ENCODE measurements at places on chromosomes 2 and 18.

DNA sequence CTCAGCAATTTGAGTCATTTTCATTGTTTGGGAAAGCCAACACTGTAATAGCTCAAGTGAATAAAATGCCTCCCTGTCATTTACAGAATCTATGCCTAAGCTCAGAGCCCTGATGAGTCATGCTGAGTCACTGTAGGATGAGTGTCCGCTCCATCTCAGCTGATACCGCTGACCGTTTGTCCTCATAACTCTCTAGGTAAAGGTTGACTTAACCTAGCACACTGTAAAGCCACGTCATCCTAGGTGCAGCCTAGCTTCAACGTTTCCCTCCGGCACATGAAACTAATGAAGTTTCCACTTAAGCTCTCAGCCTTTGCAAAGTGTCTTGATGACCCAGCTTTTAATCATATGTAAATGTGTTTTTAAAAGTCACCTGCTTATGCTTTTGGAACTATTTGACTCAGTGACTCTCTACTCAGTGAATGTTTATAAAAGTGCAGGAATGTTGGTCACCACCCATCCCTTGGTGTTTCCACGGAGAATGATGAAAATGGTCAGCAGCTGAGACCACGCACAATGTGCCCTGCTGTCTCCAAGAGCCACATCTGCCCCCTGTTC lies 154.0 kb downstream of the PMAIP1 start:
- no peak for DNase-seq

- no peak for DNase-seq
These were observed 94.3 kb downstream of the NFATC1 start for GRCh38 chr18:79489899-79490625.

GRCh38 chr2:23681356-23682140 lies 245.4 kb downstream of the ATAD2B start:
- no peak for DNase-seq

DNA sequence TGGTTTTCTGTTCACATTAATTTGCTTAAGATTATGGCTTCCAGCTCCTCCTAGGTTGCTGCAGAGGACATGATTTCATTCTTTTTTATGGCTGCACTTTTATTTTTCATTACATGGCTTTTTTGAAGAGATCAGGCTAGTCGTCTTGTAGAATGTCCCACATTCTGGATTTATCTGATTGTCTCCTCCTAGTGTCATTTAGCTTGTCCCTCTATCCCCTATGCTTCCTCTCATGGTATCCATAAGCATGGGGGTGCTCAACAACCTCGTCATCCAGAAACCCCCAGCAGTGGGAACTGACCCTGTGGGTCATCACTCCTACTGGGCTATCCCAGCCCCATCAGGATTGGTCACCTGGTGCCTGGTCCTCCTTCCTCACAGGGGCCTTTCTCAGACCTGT lies 49.6 kb downstream of the SERTAD2 start:
- no peak for DNase-seq

GRCh38 chr18:55868909-55869308 lies 280.9 kb upstream of the TCF4 start:
- no peak for DNase-seq

DNA sequence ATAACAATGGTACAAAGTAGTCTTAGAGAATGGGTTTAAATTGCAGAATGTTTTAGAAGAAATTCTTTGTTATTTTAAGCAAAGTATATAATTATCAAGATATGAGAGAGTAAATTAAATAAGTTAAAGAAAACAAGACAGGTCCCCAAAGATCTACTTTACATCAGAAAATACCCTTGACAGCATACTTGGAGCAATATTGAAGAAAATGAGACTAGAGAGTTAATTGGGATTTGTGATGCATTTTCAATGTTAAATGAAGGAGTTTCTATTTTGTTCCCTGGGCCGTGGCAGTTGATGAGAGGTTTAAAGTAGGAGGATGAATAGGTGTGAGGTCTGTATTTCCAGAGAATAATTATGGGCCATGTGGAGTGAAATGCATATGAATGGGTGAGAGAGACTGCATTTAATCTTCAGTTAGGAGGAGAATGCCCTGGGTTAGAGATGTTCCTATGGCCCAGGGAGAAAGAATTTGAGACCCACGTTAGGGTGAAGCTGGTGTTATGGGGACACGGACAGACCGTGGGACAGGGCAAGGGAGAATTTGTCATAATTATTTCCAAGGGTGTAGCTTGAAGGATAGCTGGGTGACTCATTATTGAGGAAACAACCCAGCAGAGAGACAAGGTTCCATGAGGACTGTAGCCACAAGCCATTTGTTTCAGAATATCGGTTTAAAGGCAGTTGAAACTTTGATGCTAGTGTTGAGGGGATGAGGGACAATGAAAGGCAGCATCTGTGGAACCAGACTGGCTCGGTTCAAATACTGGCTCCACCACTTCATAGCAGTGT lies 22.7 kb downstream of the MGAT5 start:
- no peak for DNase-seq

- DNase-seq: peak; percentile 80
These were observed 45.2 kb upstream of the NFU1 start for GRCh38 chr2:69482471-69482870.

DNA sequence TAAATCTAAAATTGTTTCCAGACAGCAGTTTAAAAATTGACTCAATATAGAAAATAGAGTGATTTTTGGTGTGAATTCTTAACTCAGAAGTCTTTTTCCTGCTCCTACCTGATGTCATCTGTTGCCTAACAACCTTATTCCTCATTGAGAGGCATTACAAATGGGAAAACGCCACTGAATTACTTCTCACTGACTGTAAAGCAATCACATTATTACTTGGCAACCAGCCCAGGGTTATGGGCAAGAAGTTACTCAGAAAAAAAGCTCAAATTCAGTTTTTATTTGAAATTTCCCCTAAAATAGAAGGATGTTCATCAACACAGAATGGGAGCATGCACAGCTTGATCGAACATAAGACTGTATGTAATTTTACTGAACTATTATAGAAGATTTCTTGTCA lies 201.8 kb upstream of the GULP1 start:
- no peak for DNase-seq

DNA sequence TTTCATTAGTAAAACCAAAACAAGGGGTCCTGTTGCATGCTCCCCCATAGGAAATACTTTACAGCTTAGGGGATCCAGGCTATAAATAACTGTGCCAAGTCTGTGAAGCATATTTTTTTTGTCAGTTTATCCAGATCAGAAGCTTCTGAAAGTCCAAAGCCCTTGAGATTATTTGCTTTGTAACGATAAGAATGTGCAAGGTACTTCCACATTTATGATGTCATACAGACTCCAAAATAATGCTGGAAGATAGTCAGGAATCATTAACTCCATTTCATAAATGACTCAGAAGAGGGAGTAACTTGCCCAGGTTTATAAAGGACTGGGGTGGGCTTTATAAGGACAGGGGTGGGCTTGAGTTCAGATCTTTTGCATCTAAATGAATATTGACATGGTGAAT lies 29.3 kb downstream of the RDH14 start:
- no peak for DNase-seq

- no peak for DNase-seq
These were observed 52.1 kb downstream of the VIL1 start for GRCh38 chr2:218471036-218471435.

GRCh38 chr2:54572636-54573536 lies 116.8 kb downstream of the SPTBN1 start:
- no peak for DNase-seq

- DNase-seq: peak; percentile 7
These were observed 4.2 kb upstream of the POU3F3 start for GRCh38 chr2:104849618-104850141.

DNA sequence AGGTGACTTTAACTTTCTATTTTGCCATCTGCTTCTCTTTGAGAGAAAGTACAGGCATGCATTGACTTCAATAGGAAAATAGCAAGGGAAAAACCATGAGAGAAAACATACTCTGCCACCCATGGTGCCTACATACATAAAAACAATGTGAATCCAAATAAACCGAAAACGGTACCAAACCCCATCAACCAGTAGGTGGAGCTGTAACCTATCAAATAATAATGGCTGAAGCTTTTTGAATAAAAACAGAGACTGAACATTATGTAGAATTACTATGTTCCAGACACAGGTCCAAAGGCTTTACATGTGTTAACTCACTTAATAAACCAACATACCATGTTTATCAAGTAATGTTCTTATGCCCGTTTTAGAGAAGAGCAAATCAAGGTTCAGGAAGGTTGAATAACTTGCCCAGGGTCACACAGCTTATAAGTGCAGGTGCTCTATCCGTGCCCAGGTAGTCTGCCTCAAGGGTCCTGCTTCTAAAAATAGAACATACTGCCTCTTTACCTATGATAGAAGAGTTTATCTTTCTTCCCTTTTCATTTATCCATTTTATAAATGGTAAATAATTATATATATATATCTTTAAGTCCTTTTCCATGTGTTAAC lies 293.9 kb upstream of the SYT4 start:
- DNase-seq: no peak

DNA sequence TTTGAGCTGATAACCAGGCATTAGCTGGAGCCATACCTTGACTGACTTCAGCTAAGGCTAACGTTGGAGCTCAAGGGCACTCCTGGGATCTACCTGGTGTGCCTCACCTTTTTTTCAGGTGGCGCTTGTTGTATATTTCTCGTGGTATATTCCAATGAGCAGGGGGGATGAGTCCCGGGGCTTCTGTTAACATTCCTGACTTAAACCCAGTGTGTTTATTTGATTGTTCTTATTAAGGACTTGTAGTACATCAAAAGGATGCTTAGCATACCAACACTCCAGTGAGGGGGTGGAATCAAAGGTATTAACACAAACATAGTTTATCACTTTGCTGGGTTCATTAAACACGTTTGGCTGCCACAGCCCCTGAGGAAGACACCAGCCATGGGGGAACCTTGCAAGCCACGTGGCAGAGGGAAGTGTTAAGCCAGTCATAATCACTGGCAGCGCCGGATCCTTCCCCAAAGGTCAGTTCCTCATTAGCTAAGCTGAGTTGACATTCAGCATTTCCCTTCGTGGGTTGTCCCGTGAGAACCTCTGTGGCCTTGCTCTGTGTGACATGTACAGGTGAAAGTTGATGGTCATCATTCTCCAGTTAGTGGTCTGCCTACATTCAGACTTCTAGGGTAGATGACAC lies 119.5 kb upstream of the MCFD2 start:
- DNase-seq: no peak

DNA sequence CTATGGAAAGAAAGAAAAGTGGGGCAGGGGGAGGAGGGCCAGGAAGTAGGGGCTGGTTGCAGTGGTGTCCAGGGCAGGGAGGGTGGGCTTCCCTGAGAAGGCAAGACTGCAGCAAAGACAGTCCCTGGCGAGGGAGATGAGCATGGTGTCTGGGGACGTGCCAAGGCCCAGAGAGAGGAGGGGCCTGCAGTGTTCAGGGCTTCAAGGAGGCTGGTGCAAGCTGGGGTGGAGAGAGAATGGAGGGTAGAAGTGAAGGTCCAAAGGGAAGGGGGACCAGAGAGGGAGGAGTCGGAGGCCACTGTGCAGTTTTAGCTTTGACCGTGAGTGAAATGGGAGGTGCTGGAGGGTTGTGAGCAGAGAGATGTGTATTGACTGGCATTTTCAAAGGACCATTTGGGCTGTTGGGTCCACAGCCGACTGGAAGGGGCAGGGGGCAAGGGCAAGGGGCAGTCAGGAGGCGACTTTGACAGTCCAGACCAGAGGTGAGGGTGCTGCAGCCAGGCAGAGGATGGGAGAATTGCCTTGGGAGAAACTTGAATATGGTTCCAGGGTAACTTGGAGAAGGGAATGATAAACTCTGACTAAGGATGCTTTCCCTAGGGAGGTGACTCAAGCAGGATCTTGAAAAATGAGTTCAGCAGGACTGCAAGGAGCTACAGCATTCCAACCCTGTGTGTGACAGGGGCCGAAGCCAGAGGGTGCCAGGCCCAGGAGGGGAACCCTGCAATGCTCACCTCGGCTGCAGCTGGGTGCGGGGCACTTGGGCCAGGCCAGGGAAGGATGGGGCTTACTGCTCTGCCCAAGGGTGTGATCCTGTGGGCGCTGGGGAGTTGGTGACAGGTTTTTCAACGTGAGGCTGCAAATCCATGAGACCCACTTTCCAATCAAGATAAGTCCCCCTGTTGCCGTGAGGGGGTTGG lies 177.1 kb upstream of the HAAO start:
- no peak for DNase-seq

- no peak for DNase-seq
These were observed 155.6 kb upstream of the DNMT3A start for GRCh38 chr2:25497229-25497917.

GRCh38 chr2:68767031-68767961 lies 32.7 kb downstream of the ARHGAP25 start:
- DNase-seq: peak; percentile 37

DNA sequence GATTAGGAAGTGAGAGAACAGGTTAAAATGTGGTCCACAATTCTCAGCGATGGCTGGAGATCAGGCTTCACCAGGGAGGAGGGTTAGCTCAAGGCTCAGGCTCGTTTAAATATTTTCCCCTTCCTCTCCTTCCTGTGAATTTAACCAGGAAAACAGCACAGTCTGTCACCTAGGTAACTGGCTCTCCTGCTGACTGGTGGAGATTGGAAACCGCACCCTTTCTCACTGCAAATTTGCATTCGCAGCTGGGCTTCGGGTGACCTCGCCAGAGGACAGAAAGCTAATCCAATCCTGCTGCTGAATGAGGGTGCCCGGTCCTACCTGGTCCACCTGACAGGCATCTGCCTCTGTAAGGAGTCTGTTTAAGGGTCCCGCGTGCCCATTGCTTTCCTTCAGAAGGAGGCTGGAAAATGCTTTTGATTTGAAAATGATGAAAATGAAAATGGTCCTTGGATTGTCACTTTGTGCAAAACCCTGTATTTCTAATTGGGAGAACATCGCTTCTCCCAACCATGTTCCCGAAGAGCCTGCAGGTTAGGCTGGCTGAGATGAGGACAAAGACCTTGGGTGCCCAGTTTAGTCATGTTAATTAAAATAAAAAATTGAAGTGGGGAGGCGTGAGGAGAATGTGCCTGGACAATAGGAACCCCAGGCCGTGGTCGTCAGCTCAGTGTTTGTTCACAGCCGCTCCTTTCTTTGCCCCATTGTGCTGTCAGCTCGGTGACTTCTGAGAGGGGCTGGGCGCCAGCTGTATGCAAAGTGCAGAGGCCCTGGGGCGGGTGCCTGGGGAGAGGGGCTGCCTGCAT lies 43.4 kb upstream of the MTCL1 start:
- DNase-seq: peak; percentile 98

- DNase-seq: no peak
These were observed 88.4 kb downstream of the BCL2L11 start for GRCh38 chr2:111209045-111209514.

DNA sequence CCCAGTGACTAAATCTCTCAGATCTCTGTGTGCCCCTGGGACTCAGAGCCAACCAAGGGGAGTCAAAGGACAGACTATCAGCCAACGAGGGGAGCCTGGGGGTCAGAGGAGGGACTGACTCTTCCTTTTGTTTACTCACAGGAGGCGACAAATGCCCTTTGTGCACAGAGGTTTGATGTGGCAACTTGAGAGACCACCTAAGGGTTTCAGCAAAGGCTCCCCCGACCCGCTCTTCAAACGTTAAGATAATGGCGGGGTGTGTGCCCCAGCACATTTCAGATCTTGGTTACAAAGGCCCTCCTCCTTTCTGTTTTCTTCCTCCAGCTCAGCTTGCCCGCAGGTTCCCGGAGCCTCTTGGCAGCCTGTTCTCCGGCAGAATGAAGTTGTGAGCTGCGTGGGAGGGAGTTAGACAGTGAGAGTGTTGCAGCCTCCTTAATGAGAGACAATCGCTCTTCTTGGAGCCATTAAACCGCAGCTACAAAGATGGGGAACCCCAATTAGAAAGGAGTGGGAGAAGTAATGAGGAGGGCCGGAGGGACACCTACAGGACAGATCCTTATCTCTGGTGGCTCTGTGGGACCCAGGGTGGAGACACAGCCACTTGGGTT lies 76.2 kb downstream of the KIAA2012 start:
- no peak for DNase-seq

- no peak for DNase-seq
These were observed 106.9 kb downstream of the ROCK1 start for GRCh38 chr18:21004726-21005125.

- DNase-seq: peak; percentile 52
These were observed 27.0 kb downstream of the SKA1 start for GRCh38 chr18:50401888-50402287.

Measured in DMS79 (cell line).